ENCODE measurements at places on chromosomes 6 and 20. TPM values are rescaled to one million over a fixed set of nuclear protein-coding genes. Genes with fewer than 3 reads are reported as not detected.

- no peak for DNase-seq
Measured at GRCh38 chr6:38852215-38852614, 137.1 kb downstream of the DNAH8 start.

Gene CYP21A2
- 0.63 TPM for polyA plus RNA-seq

DNA sequence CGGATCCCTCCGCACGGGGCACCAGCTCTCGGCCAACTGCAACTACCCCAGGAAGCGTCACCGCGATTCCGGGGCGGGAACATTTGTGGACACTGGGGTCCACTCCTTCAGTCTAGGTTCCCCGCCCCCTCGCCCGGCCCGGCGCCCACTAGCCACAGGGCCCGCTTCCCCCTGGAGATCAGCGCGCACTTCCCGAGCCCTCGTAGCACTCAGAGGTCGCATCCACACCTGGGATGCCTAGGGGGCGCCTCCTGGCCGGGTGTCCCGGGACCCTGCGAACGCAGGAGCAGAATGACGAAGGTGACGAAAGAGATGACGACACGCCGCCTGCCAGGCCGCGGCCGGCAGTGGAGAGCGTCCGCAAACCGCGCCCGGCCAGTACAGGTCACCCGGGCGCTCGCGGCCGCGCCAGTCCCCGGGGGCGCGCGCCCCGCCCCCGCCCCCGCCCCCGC is 309 bp upstream of the AIG1 start:
- peak; percentile 84 for DNase-seq

DNA sequence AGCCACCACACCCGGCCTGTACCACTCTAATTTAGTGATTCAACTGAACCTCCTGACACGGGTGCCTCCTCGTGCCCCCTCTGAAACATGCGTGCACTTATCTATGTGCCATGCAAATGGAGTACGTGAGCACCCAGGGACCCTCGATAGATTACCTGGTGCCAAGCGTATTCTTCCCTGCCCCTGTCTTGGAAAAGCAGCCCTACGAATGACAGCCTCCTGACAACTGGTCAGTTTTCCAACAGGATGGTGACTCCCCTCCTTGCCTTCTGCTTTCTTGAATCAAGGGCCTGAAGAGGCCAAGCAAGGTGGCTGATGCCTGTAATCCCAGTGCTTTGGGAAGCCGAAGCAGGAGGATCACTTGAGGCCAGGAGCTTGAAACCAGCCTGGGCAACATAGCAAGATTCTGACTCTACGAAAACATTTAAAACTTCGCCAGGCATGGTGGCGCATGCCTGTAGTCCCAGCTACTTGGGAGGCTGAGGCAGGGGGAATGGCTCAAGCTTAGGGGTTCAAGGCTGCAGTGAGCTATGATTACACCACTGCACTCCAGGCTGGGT is 25.4 kb upstream of the SYNJ2 start:
- no peak for DNase-seq

DNA sequence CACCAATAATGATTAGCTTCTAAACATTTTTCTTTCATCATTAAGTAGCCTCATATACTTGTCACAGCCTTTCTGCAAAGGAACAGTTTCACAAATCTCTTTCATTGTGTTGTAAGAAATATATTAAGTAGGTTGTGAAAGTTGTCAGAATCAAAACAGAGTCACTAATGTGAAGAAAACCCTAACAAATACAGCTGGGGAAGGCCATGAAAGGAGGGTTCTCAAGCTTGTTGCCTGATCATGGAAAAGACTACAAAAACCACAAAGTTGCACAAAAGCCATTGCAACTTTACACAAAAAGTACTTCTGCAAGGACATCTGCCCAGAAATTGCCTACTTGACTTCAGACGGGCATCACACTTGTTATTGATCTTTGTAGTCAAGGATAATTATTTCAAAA is 216.1 kb downstream of the ALDH8A1 start:
- DNase-seq = no peak

Gene ETV7
- 0.30 TPM for polyA plus RNA-seq

DNA sequence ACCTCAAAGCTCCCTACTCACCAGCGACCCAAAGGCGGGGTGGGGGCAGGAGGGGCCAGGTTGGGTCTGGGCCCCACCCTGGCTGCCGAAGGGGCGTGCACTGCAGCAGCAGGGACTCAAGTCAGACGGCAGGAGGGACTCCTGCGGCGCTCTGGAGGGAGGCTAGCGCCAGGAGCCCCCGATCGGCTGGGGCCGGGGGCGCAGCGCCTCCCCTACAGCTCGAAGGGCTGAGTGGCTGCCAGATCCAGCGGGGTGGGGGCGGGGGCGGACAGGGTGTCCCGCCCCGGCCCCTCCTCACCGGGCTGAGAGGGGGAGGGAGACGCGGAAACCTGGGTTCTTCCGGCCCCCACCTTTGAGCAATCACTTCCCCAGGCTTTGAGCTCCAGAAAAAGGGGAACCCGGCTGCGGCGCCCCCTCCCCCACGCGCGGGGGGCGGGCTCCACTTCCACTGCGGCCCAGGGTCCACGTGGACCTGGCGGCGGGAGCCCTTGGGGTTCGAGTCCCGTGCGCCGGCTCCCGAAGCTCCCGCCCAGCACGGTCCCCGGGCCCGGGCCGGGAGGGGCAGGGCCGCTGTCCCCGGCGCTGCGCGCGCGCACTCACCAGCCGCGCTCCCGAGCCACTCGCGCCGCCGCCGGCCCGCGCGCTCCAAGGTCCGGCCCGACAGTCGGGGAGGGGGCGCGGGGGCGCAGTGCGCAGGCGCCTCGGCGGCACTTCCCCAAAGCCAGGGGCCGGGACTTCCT is at the start of gene RGS19:
Gene RGS19 (minus strand): TSS at position 246 of the 740 bp plus-strand sequence. CDS start 2,632 bp downstream, outside the sequence.
- DNase-seq = peak; percentile 76

Gene PRL
- polyA plus RNA-seq = 0.14 TPM
